ENCODE measurements at places on chromosomes 3 and 15.

- no peak for DNase-seq
Observed at GRCh38 chr3:129519449-129519848, 9.0 kb upstream of the RHO start.

GRCh38 chr3:196115678-196116083 lies 33.8 kb upstream of the TFRC start:
- no peak for DNase-seq

DNA sequence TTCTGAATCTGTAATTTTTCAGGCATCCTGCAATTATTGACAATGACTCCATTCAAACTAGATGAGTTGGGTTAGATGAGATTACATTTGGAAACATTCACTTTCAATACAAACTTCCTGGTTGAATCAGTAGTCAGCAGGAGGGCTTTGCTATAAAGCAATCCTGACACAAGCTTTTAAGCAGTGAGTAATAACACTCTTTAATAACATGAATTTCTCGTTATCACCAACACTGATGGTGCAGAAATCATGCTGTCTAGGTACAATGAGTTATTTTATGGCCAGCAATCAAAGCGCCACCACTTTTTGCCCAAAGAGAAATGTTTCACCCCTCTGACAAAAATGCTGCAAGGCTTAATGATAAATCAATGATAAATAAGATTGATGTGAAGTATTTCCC lies 474.8 kb upstream of the CNTN4 start:
- DNase-seq, result no peak

- peak; percentile 5 for DNase-seq
Observed at GRCh38 chr3:44337248-44337785, 1.2 kb upstream of the TCAIM start.

DNA sequence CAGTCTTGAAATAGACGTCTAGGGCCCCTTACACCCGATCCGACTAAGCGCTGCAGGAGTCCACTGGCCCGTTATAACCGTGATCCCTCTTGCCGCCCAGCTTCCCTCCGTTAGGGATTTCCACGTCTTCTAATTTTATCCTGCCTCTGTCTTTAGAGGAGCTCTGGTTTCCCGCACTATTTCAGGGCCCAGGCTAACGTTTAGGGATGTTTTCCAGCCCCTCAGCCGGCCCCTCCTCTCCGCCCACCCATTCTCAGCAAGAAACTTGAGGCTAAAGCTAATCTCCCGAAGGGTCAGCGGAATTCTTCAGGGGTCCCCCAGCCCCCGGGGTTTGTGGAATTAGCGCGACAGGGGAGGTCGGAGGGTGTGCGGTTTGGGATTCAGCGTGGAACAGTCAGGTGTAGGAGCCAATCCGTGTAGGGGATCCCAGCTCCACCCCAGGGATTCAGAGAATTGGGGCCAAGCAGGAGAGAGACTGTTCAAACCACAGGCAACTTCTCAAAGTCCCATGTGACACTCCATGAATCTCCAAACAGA lies 1.6 kb downstream of the PTX3 start:
- DNase-seq, result no peak

- DNase-seq, result no peak
Observed at GRCh38 chr3:153617463-153617862, 455.4 kb downstream of the RAP2B start.

DNA sequence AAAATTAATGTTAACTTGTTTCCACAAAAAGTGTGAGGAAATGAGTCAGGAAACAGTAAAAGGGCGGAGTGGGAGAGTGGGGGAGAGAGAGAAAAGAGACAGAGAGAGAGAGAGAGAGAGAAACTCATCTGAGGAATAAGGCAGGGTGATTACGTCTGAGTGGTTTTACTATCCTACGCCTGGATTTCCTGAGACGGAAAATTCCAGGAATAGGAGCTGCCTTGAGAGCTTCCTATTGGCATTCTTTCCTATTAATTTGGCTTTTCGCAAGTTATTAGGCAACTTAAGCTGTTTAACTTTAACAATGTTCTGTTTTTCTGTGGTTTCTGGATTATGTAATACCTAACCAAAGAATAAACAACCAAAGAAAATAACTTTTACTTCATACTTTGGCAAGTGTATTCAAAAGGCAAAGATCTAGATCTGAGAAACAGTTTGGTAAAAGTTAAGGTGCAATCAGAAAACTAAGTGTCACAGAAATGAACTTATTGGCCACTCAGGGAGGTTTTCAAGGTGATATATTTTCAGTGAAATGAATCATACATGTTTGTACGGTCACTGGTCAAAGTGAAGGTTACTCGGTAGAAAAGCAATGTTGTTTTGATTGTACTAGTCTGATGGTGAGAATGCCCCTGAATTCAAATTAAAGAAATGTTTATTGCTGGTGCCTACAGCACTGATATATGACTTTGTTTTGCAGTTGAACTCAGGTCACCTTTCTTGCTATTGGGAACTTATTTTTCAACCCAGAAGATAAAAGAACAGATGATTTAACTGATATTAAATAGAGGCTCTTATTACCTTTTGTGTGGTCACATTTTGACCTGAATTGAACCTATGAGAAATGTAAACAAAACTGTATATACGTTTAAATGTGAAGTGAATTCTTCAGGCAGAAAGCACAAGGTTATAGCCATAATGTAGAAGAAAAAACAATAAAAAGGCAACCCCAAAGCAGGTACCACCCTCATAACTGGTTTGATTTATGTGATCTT lies 39.9 kb upstream of the TNFSF10 start:
- DNase-seq, result peak; percentile 97

- DNase-seq, result peak; percentile 27
Observed at GRCh38 chr3:187673012-187673411, 2.8 kb upstream of the SST start.
